ENCODE measurements at places on chromosomes 7 and 10. TPM values are rescaled to one million over a fixed set of nuclear protein-coding genes. Genes with fewer than 3 reads are reported as not detected.
A peak's percentile ranks its signal among the peaks of the same experiment; 100 is the strongest.

Gene EEPD1
- 8.4 TPM for total RNA-seq

Gene NAT16
- total RNA-seq, result not detected

Gene ENO4
- total RNA-seq, result under 0.01 TPM

Gene TACR2
- 0.26 TPM for total RNA-seq

DNA sequence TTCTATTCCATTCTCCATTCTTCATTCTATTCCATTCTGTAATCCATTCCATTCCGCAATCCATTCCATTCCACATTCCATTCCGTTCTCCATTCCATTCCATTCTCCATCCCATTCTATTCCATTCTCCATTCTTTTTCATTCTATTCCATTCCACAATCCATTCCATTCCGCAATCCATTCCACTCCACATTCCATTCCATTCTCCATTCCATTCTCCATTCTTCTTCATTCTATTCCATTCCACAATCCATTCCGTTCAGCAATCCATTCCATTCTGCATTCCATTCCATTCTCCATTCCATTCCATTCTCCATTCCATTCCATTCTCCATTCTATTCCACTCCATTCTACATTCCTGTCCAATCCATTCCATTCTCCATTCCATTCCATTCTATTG is 85.2 kb downstream of the NSUN6 start:
- DNase-seq, result no peak

DNA sequence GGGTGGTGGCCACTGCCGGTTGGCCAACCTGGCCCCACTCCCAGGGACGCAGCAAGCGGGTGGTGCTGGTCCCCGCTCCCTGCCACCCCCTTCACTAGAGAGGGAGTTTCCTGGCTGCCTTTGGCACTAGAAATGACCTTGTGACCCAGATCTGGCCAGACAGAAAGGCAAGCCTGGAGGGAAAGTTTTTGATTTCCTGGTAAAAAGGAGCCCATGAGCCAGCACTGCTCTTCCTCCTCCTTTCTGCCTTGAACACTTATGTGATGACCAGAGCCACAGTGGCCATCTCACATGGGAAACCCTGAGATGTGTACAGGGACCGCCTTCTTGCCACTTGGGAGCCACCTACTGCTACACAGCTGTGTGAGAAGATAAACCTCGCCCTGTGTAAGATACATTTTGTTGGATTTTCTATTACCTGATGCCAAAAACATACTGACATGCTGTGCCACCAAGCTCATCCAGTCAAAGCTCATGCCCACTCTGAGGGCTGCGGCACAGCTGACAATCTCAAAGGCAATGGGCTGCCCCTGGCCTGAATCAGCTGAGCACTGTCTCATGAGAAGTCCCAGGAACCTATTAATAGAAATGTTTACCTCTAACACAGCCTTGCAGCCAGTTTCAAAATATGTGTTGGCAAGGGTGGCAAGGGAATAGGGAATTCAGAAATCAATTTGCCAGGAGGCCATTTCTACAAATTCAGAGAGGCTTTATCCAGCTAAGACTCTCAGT is 94.0 kb downstream of the CYTH3 start:
- DNase-seq, result no peak

GRCh38 chr10:3825244-3825643 is 40.2 kb upstream of the KLF6 start:
- peak; percentile 69 for DNase-seq
